ENCODE measurements at places on chromosomes 3 and 15.
A peak's percentile ranks its signal among the peaks of the same experiment; 100 is the strongest.

GRCh38 chr3:18444595-18445400 lies 19.7 kb upstream of the SATB1 start:
- DNase-seq, result peak; percentile 82

DNA sequence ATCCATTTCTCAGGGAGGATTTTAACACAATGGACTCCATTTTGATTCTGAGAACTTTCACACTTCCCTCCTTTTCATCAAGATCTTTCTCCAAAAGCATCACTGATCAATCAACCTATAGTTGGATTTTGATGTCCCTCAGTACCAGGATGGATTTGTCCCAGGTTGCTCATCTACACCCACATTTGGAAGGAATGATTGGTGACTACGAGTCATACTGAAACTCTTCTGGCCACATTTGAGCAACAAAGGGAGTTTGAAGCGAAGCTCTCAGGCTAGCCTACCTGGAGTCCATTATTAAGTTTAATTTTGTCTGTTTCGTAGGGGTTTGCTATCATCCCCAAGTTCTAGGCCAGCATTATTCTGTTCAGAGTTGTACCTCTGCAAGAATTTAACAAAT lies 31.3 kb upstream of the ATP8B4 start:
- DNase-seq, result no peak

- DNase-seq, result no peak
These were observed 22.6 kb downstream of the STARD5 start for GRCh38 chr15:81301385-81301784.

GRCh38 chr3:140176526-140176925 lies 241.5 kb downstream of the CLSTN2 start:
- DNase-seq, result no peak

- no peak for DNase-seq
These were observed 301.7 kb upstream of the RORA start for GRCh38 chr15:61530769-61531168.

DNA sequence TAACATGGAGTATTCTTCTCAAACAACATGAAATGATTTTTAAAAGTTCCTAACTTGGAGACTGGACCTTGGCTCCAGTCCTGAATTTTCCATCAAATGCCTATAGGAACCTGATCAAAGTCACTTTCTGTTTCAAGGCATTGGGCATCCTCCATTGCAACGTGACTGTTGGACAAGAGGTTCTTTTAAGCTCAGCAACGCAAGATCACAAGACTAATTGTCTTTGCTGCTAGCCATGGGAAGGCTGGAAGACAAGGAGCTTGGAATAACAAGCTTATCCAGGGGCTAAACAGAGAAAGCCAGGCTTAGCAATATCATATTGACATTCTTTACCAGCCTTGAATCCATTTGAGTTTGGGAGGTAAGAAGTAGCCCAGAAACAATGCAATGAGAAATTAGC lies 48.3 kb downstream of the SST start:
- no peak for DNase-seq

DNA sequence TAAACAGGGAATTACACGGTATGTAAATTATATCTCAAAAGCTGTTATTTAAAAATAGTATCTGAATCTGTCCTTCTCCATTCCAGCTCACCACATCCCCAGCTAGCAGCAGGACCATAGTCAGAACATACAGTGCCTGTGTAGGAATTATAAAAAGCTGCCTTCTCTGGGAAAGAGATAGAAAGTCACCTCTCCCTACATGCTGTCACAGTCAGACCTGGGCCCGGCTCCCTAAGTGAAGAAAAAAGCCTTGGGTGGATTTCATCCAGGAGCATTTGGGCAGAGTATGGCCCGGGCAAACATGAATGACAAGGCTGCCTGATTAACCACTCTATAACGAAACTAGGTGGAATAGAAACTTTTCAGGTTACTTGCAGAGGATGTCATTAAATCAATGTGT lies 144.1 kb downstream of the CNTN3 start:
- no peak for DNase-seq

DNA sequence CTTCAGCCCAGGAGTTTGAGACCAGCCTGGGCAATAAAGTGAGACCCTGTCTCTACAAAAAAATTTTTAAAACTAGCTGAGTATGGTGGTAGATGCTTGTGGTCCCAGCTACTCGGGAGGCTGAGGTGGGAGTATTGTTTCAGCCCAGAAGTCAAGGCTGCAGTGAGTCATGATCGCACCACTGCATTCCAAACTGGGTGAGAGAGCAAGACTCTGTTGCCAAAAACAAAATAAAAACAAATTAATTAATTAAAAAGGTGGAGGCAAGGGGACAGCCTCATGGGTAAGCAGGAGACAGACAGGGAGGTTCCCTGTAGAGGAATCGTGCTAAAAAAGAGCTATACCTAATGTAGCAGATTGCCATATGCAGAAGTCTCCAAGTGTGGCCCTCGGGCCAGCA lies 12.6 kb downstream of the HAPLN3 start:
- no peak for DNase-seq

GRCh38 chr15:48046813-48047438 lies 73.9 kb upstream of the SLC24A5 start:
- no peak for DNase-seq

- DNase-seq, result peak; percentile 14
These were observed 34.3 kb downstream of the PRR23E start for GRCh38 chr3:127226946-127227842.

DNA sequence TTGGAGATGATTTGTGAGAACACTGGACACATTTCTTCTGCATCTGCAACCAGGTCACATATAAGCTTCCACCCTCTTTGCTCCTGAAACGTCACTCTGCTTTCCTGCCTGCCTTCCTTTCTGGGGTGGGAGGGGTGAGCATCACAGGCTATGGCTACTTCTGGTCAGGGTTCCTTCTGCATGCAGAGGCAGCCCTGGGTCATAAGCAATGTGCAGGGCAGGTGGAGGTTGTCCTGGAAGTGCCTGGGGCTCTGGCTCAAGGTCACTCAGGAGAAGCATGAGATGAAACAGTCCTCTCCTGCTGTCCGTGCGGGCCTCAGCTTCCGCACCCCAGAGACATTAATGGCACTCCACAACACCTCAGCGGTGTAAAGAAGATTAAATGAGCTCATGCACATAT lies 15.1 kb downstream of the SLC6A20 start:
- DNase-seq, result no peak

DNA sequence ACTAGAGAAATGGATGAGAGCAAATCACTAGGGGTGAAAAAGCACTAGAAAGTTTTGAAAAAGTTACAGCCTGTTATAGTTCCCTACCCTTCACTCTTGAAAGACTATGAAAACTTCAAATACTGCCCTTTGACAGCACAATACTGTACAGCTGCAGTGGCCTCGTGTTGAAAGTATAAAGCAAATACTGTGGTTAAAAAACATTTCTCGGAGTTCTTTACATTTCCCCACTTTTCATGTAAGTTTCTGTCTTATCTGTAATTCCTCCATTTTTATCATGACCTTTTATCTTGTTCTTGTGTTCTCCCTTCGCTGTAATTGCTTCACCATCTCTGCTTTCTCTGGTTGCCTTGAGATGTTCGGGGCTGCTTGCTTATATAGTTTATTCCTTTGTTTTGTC lies 423.8 kb upstream of the CFAP20DC start:
- DNase-seq, result no peak

GRCh38 chr3:187919544-187919943 lies 174.3 kb upstream of the BCL6 start:
- DNase-seq, result peak; percentile 18

DNA sequence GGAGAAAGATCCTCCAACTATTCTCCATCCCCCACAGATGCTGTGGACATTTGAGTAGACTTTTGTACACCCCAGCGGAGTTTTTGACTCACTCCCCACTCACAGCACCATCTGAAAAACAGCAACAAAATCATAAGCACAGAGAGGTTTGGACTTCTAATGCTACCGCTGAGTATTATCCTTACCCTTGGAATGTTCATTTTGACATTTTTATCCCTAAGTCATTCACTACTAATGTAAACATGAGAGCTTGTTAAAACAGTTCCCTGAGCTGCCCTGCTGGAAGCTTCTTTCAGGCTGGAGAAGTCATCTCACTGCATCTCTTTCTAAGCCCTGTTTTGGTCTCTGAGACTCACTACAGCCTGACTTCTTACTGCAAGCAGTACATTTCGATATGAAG lies 1045.9 kb downstream of the MCTP2 start:
- DNase-seq, result no peak

DNA sequence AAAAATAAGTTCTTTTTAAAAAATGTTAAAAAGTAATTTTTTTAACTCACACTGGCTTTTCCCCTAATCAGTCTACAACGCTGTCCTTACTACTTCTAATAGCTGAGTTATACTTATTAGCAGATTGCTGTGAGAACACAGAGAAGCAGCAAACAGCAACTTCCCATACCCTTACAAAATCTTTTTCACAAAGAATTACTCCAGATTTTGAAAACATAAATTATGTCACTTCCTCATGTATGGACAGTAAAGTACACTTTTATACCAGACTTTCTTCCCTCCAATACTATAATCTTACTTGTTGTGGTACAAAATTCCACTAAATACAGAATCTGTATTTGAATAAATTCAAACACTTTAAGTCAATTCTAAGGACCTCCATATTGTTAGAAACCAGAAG lies 2.1 kb downstream of the PHC3 start:
- DNase-seq, result no peak

- DNase-seq, result peak; percentile 30
These were observed 77.1 kb upstream of the BCL6 start for GRCh38 chr3:187822402-187822801.

DNA sequence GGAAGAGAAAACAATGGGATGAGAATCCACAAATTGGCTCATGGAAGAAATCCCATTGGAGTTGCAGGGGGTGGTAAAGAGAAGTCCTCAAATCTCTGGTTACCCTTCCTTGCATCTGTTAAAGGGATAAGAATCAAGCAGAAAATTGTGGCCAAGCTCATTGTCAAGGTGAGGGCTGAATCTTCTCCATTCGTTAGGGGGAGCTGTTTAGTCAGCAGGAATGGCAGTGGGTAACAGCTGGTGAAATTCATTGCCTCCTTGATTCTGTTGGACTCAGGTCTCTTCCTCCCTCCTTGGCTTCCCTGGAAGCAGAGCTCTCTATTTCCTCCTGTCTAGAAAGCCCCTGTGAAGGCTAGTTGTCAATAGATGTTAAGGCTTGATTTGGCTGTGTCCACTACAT lies 343.1 kb upstream of the SEMA6D start:
- no peak for DNase-seq

DNA sequence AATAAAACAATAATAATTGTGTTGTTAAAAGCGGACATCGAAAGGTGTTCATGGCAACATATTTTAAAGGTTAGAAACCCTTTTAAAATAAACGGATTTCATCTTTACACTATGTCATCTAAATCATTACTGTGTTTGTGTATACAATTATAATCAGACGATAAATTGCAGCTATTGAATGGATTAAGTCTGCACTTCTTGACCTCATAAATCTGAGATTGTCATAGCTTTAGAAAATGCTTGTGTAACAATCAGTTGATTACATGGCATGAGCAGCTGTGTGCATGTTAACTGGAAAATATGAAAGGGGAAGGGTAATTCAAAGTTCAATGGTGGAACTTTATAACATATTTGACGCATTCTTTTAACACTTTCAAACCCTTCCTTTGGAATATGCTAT lies 152.4 kb upstream of the MDFIC2 start:
- no peak for DNase-seq

- DNase-seq, result no peak
These were observed 971 bp downstream of the CPOX start for GRCh38 chr3:98592345-98592935.

DNA sequence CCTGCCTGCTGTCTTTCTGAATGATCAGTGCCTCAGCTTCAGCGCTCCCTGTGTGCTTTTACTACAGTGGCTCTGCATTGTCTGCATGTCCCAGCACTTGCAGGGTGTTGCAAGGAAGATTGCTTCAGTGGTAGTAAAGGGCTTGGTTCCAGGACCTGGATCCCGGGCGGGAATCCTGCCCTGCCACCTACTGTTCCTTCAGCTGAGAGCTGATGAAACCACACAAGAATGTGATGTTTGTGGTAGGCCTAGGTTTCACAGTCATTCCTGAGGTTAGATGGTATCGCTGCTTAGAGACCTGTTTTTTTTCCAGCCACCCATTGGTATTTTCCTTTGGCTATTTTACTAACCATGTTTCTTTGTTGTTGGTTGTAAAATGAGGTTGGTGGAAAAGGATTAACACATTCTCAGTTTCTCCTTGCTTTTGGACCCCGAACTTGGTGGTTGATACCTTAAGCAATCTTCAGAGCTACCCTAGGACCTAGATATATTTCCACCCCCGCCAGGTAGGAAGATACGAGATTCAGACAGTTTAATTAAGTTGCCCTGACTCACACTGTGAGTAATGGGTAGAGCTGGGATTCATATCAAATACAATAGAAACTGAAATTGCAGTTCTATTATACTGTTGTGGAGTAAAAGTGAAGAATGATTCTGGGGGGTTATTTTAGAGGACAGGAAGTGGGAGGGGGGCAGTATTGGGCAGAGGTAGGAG lies 11.4 kb downstream of the GPR87 start:
- DNase-seq, result no peak

DNA sequence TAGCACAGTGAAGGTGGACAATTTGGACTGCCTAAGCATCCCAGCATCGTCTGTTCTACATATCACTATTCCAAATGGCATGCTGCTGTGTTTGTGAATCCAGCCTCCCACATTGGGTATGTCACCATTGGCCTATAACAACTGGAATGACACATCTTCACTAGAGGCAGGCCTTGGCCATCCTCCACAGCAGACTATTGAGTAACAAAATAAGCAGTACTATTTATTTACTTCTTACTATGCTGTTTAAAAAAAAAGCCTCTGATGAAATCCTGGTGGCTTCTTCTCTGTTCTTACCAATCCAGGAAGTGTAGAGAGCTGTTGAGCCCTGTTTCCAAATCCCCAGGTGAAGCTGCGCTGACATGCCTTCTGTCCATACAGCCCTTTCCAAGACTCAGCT lies 30.6 kb upstream of the CERS3 start:
- no peak for DNase-seq

DNA sequence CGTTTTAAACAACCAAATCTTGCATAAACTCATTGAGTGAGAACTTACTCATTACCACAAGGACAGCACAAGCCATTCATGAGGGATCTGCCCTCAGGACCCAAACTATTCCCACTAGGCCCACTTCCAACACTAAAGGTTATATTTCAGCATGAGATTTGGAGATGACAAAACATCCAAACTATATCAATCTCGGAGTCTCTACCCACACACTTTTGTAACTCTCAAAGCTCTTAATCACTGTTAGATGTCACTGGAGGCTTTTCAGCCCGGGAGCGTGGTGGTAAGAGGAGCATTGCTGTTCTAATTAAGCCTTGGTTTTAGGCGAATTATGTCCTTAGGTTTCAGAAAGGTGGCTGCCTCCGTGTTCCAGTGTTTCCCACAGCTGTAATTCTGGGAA lies 86.3 kb downstream of the CNTN6 start:
- DNase-seq, result no peak

DNA sequence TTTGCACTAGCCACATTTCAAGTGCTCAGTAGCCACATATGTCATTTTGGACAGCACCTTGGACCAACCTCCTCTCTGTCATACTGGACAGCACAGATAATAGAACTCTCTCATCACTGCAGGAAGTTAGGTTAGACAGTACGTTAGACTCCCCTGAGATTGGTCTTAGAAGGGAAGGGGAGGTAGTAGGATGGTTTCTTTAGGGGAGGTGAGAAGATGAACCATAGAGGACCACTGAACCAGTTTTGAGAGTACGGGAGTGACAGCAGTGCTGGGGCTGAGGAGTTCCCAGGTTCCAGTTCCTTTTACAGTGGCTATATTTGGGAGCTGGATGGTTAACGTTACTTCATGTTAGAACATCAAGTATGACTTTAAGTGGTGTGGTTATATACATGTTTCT lies 7.8 kb downstream of the LRCH3 start:
- no peak for DNase-seq

- DNase-seq, result no peak
These were observed 55.8 kb downstream of the TRPC1 start for GRCh38 chr3:142779591-142779990.

GRCh38 chr3:18153571-18154173 lies 271.5 kb downstream of the SATB1 start:
- DNase-seq, result no peak
